ENCODE measurements at places on chromosomes 1 and 21.

DNA sequence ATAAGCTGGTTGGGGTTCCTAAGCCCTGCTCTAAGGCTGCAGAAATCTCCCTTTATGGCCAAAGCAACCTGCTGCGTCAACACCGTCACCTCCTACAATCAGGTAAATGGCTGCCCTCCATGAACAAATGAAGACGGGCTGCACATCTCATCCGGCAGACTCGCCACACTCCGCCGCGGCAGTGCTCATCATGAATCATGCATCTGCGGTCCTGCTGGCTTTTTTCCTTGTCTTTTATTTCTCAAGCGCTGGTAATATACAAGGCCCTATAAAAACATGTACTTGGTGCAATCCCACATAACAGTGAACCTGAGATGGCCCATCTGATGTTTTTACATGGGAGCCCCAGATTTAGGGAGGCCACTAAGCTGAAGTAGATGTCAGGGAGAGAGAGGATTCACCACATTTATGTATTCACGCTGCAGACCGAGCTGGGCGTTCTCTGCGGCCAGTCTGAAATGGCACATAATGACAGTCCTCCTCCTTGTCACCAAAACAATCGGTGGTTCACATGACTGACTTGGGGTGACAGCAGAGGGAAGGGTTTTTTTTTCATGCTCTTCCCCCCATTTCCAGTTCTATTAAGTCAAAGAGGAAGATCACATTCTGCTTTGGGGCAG, 91.6 kb downstream of the KAZN start:
- no peak for DNase-seq

GRCh38 chr1:1210726-1211540, 3.0 kb downstream of the TNFRSF4 start:
- DNase-seq, result no peak

- DNase-seq, result peak; percentile 74
Measured at GRCh38 chr1:119136401-119136800, 4.1 kb downstream of the WARS2 start.

DNA sequence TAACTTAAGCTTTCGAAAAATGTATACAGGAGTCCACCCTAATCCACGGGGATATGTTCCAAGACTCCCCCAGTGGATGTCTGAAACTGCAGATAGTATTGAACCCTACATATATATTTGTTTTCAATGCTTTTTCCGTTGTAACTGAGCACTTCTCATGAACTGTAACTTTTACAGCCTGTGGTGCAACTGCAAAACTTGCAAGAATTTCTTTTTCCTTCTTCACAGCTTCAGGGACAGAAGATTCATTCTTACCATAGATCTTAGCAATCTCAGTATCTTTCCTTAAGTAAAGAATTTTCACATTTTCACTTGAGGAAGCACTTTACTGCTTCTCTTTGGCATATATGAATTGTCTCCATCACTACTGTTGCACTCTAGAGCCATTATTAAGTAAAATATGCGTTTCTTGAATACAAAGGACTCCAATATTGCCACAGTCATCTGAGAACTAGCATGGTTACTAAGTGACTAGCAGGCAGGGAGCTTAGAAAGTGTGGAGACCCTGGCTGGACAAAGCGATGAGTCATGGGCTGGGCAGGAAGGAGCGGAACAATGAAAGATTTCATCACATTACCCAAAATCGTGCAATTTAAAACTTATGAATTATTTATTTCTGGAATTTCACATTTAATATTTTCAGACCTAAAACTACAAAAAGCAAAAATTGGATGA, 14.1 kb downstream of the DPYD start:
- DNase-seq, result no peak

GRCh38 chr1:71390518-71390917, 309.7 kb upstream of the ZRANB2 start:
- DNase-seq, result no peak

GRCh38 chr1:59415881-59416280, 119.0 kb downstream of the FGGY start:
- no peak for DNase-seq
